Activated CD4-positive, alpha-beta memory T cell treated with anti-CD3 and anti-CD28 coated beads for 36 hours (primary cell): ENCODE measurements at places on chromosomes 2 and 18. TPM values are rescaled to one million over a fixed set of nuclear protein-coding genes. Genes with fewer than 3 reads are reported as not detected.

The DPYSL5 gene
- not detected for total RNA-seq

DNA sequence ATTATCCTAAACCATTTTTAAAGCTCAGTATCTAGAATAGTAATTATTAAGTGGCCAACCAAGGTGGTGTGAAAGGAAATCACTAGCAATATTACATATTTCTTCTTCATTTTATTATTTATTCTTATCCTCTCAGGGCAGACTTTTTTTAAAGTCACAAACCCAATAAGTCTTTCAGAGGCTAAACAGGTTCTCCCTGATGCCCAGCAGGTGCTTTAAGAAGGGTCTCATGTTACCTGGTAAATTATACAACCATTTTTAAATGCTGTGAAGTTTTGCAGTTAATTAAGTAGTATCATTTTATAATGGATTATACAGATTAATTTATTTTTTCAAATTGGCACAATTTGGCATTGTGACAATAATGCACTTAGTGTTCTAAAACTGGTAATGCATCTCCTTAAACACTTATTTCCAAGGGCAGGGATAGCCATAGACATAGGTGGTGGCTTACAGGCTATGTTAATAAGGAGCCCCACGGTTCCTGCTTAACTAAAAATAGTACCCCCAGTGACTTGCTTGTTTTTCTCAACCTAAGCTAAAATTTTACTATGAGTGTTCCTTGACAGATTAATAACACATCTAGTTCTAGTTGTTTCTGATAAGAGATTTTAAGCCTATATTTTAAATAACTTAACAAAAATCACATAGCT, 67.0 kb downstream of the PMS1 start:
- no peaks in the 10 kb centered on the region for H3K27me3 ChIP-seq
- H3K4me1 ChIP-seq, result peaks cover 6% of the 10 kb centered on the region
- H3K27ac ChIP-seq, result no peak overlapping the region
- H3K4me3 ChIP-seq, result no peak overlapping the region
- no peak for DNase-seq
- H3K36me3 ChIP-seq, result peaks cover 40% of the 10 kb centered on the region

- DNase-seq, result no peak
- H3K27ac ChIP-seq, result no peak overlapping the region
- no peaks in the 10 kb centered on the region for H3K4me1 ChIP-seq
Measured at GRCh38 chr2:106868275-106868674, 17.7 kb downstream of the ST6GAL2 start.

DNA sequence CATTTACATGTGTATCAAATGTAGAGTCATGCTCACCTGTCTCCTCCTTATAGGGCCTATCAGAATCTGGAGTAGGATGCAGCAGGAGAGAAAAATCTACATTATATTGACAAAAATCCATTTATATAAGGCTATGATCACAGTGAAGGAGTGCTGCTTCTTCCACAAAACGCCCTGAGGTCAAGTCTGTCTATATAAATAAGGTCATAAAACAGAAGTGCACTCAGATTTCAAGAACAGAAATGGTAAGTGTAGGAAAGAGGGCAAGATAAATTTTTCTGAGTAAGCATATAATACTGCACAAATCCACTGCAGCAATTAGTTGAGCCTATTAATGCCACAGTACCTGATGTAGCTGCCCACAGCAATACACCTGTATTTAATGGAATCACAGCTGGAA, 51.8 kb downstream of the COL5A2 start:
- DNase-seq, result no peak
- no peaks in the 10 kb centered on the region for H3K36me3 ChIP-seq
- no peaks in the 10 kb centered on the region for H3K4me1 ChIP-seq
- H3K27me3 ChIP-seq, result no peaks in the 10 kb centered on the region
- no peak overlapping the region for H3K4me3 ChIP-seq

- H3K27ac ChIP-seq, result no peak overlapping the region
- H3K4me3 ChIP-seq, result no peak overlapping the region
- DNase-seq, result no peak
- H3K27me3 ChIP-seq, result no peaks in the 10 kb centered on the region
- no peaks in the 10 kb centered on the region for H3K36me3 ChIP-seq
- no peaks in the 10 kb centered on the region for H3K4me1 ChIP-seq
Measured at GRCh38 chr18:71665131-71665530, 879.0 kb downstream of the CBLN2 start.

DNA sequence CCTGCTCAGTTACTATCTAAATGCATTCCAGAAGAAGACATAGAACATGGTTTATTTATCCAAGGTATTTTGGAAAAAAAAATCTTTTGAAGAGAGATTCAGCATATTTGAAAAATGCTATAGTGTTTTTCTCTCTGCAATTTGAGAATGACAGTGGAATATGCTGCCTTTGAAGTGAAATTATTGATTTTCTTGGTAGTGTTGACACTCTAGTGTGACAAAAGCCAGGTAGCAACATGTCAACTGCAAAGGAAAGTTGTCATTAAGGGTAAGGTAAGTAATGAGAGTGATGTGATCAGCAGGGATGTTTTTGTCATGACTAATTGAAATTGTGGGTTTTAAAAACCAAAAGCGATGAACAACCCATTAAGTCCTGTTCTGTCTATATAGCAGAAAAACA, 1387.1 kb upstream of the TMEFF2 start:
- no peaks in the 10 kb centered on the region for H3K4me1 ChIP-seq
- no peaks in the 10 kb centered on the region for H3K27me3 ChIP-seq
- DNase-seq, result no peak
- no peak overlapping the region for H3K27ac ChIP-seq
- no peak overlapping the region for H3K4me3 ChIP-seq

DNA sequence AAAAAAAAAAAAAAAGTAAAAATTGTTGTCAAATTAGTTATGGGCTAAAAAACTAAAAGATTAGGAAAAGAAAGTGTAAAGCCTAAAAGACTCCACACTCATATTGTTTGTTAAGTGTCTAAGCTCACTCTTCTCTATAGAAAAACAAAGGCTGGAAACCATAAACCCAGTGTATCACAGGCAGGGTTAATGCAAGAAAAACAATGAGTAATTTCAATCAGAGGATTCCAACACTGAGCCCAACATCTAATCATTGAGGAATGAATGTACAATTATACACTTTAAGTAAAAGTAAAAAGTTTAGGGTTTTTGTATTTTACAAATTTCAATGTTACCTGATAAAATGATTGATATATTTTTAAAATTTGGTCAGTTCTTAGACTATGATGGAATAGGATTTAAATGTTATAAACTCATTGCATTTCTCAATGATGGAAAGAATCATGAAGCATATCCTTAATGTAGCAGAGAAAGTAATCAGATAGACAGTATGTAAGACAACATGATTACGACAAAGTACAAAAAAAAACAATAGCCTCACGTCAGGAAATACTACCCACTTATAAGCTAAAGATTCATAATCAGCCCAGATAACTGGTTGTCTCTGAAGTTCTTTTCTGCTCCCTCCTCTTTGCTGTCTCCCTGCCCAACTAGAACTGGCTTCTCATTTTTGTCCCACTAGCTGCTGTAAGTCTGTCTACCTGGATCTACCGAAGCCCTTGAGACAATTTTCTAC, 44.5 kb upstream of the SP3 start:
- no peak for DNase-seq
- H3K27ac ChIP-seq, result no peak overlapping the region
- H3K4me3 ChIP-seq, result no peak overlapping the region

DNA sequence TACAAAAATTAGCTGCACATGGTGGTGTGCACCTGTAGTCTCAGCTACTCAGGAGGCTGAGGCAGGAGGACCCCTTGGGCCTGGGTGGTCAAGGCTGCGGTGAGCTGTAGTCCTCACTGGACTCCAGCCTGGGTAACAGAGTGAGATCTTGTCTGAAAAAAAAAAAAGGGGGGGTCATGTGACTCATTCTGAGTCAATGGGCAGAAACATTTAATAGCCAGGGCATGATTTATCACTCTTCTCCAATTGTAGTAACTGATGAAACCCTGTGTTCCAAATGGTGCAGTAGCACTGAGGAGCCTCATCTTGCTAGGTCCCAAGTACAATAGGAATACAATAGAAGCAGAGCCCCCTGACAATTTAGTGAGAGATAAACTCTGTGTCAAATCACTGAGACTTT, 78.9 kb upstream of the CCDC68 start:
- H3K27ac ChIP-seq, result no peak overlapping the region
- no peaks in the 10 kb centered on the region for H3K27me3 ChIP-seq
- H3K4me1 ChIP-seq, result no peaks in the 10 kb centered on the region
- H3K36me3 ChIP-seq, result no peaks in the 10 kb centered on the region
- H3K4me3 ChIP-seq, result no peak overlapping the region

DNA sequence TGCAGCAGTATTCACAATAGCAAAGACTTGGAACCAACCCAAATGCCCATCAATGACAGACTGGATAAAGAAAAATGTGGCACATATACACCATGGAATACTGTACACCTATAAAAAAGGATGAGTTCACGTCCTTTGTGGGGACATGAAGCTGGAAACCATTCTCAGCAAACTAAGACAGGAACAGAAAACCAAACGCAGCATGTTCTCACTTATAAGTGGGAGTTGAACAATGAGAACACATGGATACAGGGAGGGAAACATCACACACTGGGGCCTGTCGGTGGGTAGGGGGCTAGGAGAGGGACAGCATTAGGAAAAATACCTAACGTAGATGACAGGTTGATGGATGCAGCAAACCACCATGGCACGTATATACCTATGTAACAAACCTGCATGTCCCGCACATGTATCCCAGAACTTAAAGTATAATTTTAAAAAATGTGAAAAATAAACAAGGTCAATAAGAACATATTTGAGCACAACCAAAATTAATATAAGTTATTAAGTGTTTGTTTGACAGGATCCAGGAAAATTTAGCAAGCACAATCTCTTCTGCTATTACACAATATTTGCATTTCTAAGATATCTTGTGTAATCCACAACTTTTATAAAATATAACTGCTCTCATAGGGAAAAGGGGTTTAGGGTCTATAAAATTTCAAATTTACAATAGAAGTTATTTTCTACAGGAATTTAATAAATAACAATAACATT, 22.9 kb downstream of the CCBE1 start:
- H3K4me3 ChIP-seq, result no peak overlapping the region
- no peaks in the 10 kb centered on the region for H3K36me3 ChIP-seq
- no peaks in the 10 kb centered on the region for H3K4me1 ChIP-seq
- no peak for DNase-seq
- H3K27ac ChIP-seq, result no peak overlapping the region

DNA sequence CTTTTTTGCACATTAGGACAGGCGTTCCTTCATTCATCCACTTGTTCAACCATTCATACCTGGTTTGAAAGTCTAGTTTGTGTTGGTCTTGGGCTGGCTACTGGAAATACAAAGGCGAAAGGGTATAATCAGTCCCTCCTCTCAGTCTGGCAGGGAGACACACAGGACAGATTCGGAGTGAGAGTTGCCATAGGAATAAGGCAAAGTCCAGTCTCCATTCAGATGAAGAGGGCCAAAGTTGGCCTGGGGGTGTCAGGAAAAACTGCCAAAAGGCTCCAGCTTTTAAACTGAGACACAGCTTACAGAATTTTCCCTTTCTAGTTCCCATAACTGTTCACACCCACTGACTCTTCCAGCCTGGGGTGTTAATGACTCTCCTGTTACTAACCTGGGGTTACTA, 96.3 kb upstream of the AQP4 start:
- no peaks in the 10 kb centered on the region for H3K36me3 ChIP-seq
- H3K4me1 ChIP-seq, result no peaks in the 10 kb centered on the region
- H3K27me3 ChIP-seq, result no peaks in the 10 kb centered on the region
- no peak overlapping the region for H3K4me3 ChIP-seq
- H3K27ac ChIP-seq, result no peak overlapping the region
- no peak for DNase-seq
